Fibroblast of skin of right biceps (primary cell): ENCODE measurements at places on chromosomes 2 and 18.

- DNase-seq = no peak
Measured at GRCh38 chr2:180169474-180169873, 162.4 kb upstream of the CWC22 start.

DNA sequence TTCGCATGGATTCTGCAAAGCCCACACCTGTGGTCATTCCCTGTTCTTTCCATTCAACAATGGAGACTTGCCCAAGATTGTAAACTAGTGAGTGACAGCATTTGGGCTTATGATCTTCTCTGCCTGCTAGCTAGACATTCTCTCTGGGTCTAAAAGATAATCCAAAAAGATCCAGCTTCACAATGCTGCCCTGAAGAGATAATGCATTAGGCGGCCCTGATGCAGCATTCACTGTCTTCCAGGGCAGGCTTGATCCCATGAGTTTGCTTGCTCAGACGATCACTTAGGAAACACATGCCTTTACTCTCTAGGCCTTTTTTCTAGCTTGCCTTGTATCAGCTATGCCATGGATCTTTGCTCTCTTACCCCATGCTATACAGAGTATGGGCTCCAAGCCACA, 196.1 kb downstream of the SETBP1 start:
- no peak for DNase-seq

GRCh38 chr2:138500592-138501424, 762 bp upstream of the SPOPL start:
- no peak for DNase-seq

GRCh38 chr18:10437837-10438236, 16.6 kb upstream of the APCDD1 start:
- no peak for DNase-seq

- DNase-seq = no peak
Measured at GRCh38 chr2:160381425-160381951, 112.1 kb downstream of the RBMS1 start.

GRCh38 chr2:48343571-48344440, 186.1 kb upstream of the STON1 start:
- DNase-seq = peak; percentile 77

- no peak for DNase-seq
Measured at GRCh38 chr2:119426801-119427395, 4.8 kb upstream of the TMEM37 start.

GRCh38 chr2:2326068-2327040, 4.7 kb downstream of the MYT1L start:
- DNase-seq = no peak

GRCh38 chr2:84121-84520, 37.8 kb upstream of the FAM110C start:
- no peak for DNase-seq

GRCh38 chr2:179818546-179818945, 42.9 kb downstream of the ZNF385B start:
- DNase-seq = peak; percentile 5

DNA sequence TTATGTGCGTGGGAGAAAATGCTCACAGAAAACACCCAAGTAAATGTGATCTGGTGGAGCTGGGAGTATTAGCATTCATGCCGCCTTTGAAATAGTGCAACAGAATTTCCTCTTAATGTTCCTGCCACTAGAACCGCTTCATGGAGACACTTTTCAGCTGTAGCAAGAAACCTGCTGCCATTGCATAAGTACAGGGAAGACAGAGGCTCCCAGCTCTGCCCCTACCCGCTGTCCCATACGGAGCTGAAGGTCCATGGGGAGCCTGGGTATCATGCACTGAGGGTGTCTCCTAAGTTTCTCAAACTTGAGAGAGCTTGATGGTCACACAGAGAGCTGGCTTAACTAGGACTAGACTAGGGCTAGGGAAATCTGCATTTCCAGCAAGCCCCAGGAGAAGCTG, 49.6 kb downstream of the CRIM1 start:
- no peak for DNase-seq

DNA sequence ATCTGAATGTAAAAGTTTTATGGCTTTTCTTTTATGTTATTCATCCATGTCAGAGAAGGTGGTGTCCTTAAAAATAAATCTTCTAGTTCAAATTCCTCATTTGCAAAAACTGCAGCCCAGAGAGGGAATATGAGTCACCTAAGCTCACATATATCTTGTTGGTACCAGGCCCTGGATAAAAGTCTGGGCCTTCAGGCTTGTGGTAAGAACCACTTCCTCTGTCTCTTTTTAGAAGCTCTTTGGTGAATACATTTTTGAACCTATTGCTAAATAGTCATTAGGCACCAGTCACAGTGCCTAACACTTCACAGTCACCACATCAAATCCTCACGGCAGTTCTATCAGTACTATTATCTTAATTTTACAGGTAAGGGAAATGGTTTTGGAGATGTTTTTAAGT, 199.2 kb downstream of the KCNS3 start:
- DNase-seq = peak; percentile 93

- no peak for DNase-seq
Measured at GRCh38 chr2:234630801-234631261, 133.9 kb upstream of the ARL4C start.

GRCh38 chr2:45128580-45128997, 119.3 kb upstream of the SIX2 start:
- DNase-seq = peak; percentile 99

- peak; percentile 85 for DNase-seq
Measured at GRCh38 chr2:23602116-23602515, 217.1 kb downstream of the KLHL29 start.

DNA sequence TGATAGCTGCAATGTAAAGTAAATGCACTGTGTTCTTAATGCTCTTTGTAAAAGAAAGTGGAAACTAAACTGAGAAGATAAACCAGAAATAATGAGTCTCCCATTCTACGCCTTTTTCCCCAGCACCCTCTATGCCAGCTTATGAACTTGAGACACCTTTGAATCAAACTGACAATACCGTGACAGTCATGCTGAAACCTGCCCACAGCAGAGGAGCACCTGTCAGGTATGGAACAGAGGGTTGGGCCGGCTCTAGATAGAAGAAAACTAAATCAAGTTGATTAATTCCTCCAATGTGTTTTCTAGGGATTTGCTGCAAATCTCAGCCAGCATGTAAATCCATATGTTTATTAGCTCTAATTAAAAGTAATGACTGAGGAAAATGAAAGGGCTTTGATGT, 520.6 kb upstream of the RAB12 start:
- DNase-seq = no peak

DNA sequence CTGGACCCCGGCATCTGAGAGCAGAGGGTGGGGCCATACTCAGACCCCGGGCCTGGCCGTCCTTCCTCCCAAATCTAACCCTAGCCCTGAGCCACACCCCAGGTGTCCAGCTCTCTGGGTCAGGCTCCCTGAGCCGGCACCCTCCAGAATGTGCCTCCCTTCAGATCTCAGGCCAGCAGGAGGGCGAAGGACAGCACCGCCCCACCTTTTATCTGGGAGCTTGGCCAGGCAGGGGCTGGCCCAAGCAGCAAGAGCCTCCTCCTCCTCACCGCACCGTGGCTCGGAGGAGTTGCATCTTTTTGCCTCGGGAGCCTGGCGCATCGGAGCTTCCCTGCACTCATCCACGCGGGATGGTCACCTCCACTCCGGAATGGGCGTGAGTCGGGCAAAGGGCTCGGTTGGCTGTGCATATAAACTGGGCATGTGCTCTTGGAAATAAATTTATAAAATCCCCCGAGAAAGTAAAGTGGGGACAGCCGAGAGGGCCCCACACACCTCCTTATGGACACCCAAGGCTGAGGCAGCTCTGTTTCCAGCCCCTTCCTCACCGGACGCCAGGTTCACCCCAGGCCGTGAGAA, 69.1 kb upstream of the CTDP1 start:
- DNase-seq = no peak

- DNase-seq = no peak
Measured at GRCh38 chr2:34849827-34850226, 1250.7 kb upstream of the FAM98A start.

GRCh38 chr2:46202987-46203386, 94.2 kb upstream of the EPAS1 start:
- DNase-seq = no peak

DNA sequence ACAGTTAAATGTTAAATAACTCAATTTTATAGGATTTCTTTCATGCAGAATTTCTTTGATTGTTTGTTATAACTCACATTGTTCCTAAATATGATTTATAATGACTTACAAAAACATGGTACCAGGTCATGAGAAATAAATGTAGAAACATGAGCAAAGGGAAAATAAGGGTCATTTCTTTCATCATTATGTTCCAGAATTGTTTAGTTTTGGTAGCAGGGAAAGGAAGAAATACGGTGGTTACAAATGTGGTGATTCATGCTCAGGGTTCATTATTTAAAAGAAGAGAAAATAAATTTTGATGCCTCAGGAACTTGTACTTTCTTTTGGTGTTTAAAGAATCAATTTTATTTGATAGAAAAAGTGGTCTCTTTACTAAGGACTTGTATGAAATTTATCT, 4.4 kb downstream of the LYPD6B start:
- peak; percentile 19 for DNase-seq

- DNase-seq = peak; percentile 8
Measured at GRCh38 chr2:160051371-160051800, 11.0 kb downstream of the PLA2R1 start.

DNA sequence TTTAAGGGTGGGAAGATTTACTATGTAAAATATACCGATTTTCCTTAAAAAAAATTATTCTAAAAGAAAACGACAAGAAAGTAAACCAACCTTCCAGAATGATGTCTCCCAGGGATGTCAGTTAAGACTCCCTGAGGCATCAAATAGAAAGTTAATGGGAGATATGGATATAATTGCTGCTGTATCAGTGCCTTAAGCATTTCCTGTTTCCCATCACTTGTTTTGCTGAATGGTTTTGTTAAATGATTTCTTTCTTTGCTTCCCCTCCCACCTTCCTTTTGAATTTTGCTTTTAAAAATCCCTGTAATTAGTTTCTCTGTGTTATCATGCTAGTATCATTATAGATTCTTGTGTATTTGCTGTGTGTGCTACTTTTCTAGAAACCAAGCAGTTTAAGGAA, 154.3 kb upstream of the CWC22 start:
- DNase-seq = no peak

DNA sequence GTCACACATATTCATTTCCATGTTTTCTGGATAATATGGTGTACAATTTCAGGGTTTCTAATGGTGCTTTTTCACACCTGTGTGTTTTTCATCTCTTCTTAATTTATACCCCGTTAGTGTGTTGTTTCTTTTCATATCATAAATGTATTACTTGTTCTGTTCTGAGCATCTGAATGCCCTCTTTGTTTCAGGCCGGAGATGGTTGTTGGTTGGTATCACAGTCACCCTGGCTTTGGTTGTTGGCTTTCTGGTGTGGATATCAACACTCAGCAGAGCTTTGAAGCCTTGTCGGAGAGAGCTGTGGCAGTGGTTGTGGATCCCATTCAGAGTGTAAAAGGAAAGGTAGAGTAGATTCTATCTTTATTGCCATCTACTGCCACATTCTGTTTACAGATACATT, 45.1 kb upstream of the TBR1 start:
- no peak for DNase-seq

- DNase-seq = no peak
Measured at GRCh38 chr2:117411983-117412382, 402.5 kb upstream of the DDX18 start.

DNA sequence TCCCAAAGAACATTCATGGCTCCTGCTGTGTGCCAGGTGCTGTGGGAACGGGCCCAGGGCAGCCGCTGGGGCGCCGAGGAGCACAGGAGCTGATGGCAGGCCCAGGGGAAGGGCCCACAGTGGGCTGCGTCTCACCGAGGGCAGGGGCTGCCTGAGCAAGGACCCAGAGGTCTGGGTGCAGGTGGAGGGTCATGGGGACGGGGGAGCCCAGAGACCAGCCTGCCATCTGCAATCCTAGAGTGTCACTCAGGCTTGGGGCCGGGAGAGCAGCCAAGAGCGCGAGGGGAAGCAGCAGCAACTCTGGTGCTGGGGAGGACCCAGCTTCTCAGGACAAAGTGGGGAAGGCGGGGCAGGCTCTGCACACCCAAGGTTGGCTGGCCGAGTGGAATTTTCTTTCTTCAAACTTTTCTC, 207.4 kb downstream of the HDAC4 start:
- no peak for DNase-seq

- no peak for DNase-seq
Measured at GRCh38 chr2:18831916-18832510, 242.6 kb upstream of the NT5C1B start.

- DNase-seq = no peak
Measured at GRCh38 chr2:85410584-85411404, 628 bp upstream of the CAPG start.

DNA sequence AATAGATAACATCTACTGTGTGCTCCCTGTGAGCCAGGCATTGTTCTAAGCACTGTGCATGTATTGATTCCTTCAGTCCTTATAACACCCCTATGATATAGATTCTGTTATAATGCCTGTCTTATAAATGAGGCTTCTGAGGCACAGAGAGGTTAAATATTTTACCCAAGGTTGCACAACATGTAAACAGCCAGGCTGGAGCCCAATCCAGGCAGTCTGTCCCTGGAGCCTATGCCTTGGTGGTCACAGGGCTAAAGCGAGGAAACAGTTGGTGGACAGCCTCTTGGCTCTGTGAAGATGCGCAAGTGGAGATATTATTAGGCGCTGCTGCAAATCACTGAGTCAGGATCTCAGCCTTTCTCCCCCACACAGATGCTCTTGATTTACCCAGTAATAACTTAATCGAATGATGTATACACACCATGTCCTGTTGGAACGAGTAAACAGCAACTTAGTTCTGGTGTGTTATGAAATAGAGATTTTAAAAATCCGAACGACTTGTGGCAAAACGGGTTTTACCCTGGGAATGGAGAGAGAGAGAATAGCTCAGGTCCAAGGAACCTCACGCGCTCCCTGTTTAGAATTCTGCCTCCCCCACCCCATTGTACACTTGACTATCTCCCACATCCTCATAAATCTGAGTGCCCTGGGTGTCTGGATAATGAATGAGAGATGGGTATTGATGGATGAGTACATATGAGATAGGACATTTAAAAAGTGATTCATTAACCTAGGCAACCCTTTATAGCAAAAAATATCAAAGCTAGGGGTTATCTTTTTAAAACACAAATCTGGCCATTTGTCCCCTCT, 231.9 kb downstream of the BCL2 start:
- DNase-seq = no peak

- DNase-seq = no peak
Measured at GRCh38 chr18:57077786-57078552, 68.9 kb upstream of the BOD1L2 start.

DNA sequence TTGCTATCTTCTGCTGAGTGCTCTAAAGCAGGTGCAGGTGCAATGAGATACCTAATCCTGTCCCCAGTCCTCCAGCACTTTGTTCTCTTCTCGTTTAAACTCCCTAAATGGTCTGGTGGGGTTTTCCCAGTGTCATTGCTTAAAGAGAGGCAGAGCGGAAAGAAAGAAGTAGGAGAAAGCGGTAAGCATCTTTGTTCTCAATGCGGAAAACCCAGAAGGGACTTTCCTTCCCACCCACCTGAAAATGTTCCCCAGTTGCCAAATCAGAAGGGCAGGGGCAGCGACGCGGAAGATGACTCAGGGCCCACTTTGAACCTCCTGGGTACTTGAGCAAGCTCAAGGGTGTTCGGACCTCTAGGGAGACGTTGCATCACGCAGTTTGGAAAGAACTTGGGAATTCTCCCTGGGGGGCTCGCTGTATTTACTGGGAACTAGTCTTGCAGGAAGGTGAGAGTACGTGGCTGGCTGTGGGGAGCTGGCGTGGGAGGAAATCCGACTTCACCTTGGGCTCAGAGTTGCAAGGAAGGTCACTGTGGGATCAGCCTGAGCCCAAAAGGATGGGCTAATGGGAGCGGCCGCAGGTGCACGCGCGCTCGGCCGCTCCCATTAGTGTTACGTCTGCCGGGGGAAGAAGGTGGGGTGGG, 589 bp upstream of the SGPP2 start:
- no peak for DNase-seq
